ENCODE measurements at places on chromosomes 7 and 10. TPM values are rescaled to one million over a fixed set of nuclear protein-coding genes. Genes with fewer than 3 reads are reported as not detected.
A peak's percentile ranks its signal among the peaks of the same experiment; 100 is the strongest.

DNA sequence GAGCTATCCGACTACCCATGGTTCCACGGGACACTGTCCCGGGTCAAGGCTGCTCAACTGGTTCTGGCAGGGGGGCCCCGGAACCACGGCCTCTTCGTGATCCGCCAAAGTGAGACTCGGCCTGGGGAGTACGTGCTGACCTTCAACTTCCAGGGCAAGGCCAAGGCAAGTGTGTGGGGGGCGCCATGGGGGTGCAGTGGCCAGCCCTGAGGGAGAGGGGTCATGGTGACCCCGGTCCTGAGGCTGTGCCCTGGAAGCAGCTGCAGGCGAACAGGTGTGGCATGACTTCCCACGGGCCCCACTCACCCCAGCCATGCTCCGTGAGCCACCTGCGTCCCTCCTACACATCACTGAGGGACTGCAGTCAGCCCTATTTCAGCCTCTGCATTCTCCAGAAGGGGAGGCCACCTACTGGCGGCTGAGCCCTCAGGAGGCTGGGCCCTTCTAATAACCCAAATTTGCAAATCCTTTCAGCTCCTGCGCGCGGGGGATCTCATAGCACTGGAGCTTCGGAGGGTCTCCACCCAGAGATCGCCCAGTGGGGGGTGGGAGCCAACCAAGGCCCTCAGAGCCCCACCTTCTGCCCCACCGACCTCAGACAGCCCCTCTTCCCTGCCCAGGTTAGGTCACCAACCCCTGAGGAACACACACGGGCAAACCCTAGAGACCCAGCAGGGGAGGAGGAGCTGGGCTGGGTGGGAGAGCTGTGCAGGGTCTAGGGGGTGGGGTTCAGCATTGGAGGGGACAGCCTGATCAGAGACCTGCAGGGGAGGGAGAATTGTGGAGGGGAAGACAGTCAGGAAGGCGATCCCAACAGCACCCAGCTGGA lies 30.8 kb downstream of the SH2B2 start:
- DNase-seq: no peak

DNA sequence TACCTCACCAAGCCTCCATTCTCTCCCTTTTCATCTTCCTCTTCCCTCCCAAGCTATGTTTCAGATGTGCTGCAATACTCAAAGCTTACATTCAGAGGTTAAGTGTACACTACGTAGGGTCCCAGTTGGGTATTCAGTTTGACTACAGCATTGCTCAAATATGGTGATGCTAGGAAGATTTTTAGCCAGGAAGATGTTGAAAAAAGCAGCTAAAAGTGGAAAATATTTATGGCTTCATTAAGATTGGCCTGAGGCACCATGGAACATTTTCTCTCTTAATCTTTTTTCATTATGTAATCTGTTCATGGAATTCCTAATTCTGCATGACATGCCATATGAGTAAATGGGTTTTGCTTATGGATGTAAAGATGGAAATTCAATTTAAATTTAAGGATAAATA lies 72.0 kb upstream of the ABCB5 start:
- no peak for DNase-seq

- DNase-seq: no peak
Measured at GRCh38 chr7:71584256-71584655, 452.3 kb downstream of the GALNT17 start.

- DNase-seq: no peak
Measured at GRCh38 chr10:67722113-67722512, 26.1 kb upstream of the CTNNA3 start.

The GARIN1A gene
- total RNA-seq: 0.17 TPM

DNA sequence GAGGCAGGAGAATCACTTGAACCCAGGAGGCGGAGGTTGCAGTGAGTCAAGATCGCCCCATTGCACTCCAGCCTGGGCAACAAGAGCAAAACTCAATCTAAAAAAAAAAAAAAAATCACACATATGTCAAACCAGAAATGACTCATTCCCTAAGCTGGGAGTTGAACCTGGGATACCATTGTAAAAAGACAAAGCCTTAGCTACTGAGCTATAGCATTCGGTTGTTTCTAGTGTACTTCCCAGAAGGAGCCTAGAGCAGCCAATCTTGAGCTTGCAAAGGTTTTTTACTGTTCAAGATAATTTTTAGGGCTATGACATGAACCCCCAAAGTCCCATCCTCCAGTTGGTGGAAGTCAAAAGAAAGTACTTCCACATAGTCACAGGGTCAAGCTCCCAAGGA lies 87.9 kb downstream of the ZNF467 start:
- DNase-seq: peak; percentile 16

Data from renal cortical epithelial cell (primary cell).